ENCODE measurements at places on chromosomes 13 and 19.
A peak's percentile ranks its signal among the peaks of the same experiment; 100 is the strongest.

DNA sequence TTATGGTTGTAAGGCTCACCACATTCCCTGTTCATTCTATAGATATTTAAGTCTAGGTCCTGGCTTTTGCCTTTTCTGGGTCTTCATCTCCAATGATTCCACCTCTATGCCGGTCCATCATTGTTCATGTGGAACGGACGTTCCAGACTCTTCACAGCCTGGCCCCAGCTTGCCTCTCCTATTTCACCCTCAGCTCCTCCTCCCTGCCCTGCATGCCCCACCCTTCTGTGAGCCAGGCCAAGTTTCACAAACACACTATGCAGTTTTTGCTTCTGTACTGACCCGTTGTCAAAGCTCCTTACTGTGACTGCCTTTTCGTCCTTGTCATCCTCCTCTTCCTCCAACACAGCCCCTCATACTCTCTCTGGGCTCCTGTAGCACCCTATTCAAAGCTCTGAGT lies 31.3 kb downstream of the TEX26 start:
- DNase-seq, result no peak

GRCh38 chr19:30364866-30365800 lies 7.1 kb upstream of the ZNF536 start:
- no peak for DNase-seq

GRCh38 chr19:46736531-46737297 lies 9.1 kb upstream of the FKRP start:
- DNase-seq, result no peak

- peak; percentile 42 for DNase-seq
These were observed 116.2 kb downstream of the TBC1D4 start for GRCh38 chr13:75365724-75366173.

GRCh38 chr13:97696921-97697320 lies 256.6 kb upstream of the IPO5 start:
- DNase-seq, result no peak

DNA sequence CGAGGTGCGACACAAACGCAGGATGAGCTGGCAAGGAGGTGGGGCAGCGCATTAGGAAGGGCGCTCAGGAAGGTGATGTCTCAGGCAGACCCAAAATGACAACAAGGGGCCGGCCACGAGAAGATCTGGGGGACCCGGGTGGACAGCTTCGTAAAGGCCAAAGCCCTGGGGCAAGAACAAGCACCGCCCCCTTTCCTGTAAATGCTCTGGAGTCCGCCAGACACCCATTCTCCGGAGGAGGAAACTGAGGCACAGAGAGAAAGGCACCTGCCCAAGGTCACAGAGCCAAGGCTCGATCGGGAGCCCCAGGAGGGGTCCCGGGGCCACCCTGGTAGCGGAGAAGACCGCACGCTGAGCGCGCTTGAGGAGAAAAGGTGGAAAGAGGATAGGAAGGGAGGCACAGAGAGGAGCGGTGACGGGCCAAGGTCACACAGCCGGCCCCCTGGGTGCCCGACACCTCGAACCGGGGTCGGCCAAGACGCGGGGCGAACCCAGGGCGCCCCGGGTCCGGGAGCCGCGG lies 571 bp downstream of the SAFB2 start:
- no peak for DNase-seq

GRCh38 chr13:110554227-110554836 lies 7.2 kb downstream of the RAB20 start:
- DNase-seq, result no peak

GRCh38 chr19:38733241-38733492 lies 11.1 kb downstream of the CAPN12 start:
- DNase-seq, result no peak

- DNase-seq, result no peak
These were observed 75.4 kb upstream of the ZNF30 start for GRCh38 chr19:34851277-34851804.

- DNase-seq, result no peak
These were observed 25.0 kb upstream of the OR1M1 start for GRCh38 chr19:9061879-9062278.

DNA sequence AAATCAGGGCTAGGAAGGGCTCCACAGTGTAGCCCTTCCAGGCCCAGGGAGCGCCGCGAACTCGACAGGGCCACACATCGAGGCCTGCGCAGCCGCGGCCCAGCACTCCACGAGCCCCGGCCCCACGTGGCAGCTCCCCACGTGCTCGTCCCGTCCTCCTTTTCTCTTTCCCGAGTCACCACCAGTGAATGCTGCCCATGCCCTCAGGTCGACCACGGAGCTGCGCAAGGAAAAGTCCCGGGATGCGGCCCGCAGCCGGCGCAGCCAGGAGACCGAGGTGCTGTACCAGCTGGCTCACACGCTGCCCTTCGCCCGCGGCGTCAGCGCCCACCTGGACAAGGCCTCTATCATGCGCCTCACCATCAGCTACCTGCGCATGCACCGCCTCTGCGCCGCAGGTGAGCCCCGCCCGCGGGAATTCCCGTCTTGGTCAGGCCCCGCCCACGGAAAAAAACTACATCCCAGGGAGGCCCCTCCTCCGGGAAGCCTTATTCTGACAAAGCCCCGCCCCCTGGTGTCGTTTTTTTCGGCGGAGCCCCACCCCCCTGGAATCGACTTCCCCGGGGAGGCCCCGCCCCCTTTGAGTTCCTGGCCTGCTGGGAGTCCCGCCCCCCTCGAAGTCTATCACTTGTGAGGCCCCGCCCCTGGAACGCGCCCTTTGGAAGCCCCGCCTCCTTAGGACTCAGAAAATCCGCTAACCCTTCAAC lies 7.0 kb downstream of the HIF3A start:
- DNase-seq, result no peak

- no peak for DNase-seq
These were observed 543.3 kb downstream of the FGF9 start for GRCh38 chr13:22214184-22214583.

GRCh38 chr13:72469906-72470305 lies 257.5 kb downstream of the MZT1 start:
- no peak for DNase-seq

GRCh38 chr13:33129094-33129832 lies 113.0 kb downstream of the KL start:
- no peak for DNase-seq

DNA sequence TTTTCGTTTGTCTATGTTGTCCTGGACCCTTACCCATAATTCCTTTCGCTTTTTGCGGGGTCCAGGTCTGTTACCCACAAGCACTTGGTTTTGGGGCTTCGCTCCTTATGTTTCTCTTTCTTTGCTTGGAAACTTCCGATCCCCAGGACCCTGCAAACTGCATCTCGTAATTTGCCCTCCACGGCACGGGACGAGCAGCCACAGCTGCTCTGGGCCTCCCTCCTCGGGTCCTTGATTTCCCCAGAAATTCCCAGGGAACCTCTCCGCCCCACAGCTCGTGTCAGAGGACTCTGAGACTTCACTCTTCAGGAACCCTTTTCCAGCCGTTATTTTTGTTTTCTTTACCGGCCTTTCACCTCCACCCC lies 599 bp downstream of the SNRNP70 start:
- DNase-seq, result no peak

DNA sequence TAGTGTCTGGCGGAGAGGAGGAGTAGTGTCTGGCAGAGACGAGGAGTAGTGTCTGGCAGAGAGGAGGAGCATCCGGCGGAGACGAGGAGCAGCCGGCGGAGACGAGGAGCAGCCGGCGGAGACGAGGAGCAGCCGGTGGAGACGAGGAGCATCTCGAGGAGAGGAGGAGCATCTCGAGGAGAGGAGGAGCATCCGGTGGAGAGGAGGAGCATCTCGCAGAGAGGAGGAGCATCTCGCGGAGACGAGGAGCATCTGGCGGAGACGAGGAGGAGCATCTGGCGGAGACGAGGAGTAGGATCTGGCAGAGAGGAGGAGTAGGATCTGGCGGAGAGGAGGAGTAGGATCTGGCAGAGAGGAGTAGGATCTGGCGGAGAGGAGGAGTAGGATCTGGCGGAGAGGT lies 18.2 kb downstream of the C13orf46 start:
- no peak for DNase-seq

DNA sequence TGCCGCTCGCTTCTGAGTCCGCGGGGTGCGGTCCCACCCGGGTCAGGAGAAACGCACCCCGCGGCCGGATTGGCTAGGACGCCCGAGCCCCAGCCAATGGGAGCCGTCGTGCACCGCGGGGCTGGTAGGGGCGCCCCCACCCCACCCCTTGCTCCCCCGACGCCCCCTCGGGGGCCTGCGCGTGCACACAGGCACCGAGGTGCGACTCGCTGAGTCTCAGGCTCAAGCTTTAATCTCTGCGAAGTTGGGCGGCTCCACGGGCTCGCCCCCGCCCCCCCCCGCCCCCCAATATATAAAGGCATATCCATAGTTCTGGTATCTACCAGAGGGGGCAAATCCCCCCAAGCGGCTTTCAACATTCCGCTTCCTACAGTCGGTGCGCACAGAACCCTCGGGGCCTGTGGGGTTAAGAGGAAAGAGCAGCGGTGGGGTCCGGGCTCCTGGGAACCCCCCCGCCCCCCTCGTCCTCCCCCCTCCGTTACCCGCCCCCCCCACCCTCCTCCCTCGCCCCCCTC lies at the start of gene COX6B2:
COX6B2 (minus strand) TSS at position 22 of the 515 bp plus-strand sequence. CDS start 198 bp downstream, outside the sequence.
- DNase-seq, result no peak

DNA sequence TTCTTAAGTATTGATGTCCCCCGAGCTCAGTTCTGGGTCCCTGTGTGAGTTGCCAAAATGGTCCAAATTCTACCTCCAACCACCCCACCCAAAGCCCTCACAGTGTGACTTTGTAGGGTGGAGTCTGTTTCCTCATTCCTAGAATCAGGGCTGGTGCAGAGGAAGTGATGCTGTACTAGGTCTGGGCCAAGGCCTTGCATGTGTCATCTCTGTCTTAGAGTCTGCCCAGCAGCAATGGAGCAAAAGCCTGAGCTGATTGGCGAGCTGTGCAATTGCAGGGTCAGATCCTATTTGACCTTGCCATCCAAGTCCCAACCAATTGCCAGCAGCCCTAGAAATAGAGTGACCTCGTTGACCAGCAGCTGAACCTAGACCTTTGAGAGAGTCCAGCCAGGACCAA lies 97.0 kb upstream of the ANKRD10 start:
- no peak for DNase-seq

- DNase-seq, result no peak
These were observed 14.5 kb downstream of the ZNF563 start for GRCh38 chr19:12318782-12319413.

GRCh38 chr13:111079375-111079774 lies 35.7 kb upstream of the ARHGEF7 start:
- DNase-seq, result no peak

DNA sequence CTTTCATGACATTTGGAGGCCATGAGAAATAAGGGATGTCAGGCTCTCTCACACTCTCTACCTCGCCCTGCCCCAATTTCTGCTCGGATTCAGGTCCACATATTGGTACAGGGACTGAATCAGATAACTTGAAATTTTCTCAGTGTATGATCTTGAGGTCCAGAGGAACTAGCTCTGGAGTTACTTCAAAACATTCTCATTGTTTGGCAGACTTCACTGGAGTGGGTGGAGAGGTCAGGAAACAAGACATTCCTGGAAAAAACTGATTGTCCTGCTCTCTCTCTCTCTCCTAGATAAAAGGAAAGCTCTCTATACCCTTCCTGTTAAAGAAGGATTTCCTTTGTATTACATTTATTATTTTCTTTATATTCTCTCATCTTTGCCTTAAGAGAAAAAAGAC lies 428.1 kb upstream of the DACH1 start:
- DNase-seq, result peak; percentile 10

DNA sequence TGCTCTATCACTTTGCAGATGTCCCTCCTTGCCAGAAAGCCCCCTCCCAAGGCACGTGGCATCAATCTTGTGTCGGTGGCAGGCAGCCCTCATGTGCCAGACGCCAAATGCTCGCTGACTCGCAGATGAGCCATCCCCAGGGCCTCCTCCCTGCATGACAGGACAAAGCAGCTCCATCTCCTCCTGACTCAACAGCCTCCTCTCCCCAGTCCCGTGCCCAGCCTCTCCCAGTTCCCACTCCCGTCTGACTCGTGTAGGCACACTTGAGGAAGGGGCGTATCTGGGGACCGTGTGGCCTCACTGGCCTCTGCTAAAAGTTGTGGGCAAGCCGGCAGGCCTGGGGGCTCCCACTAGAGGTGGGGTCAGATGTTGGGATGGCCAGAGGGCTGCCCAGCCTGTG lies 133.6 kb downstream of the STK24 start:
- peak; percentile 45 for DNase-seq

- no peak for DNase-seq
These were observed 244.9 kb downstream of the ATP8A2 start for GRCh38 chr13:25616674-25617073.

GRCh38 chr19:57302020-57302465 lies 18.2 kb upstream of the ZNF543 start:
- DNase-seq, result peak; percentile 53

- DNase-seq, result no peak
These were observed 32.1 kb upstream of the OR1M1 start for GRCh38 chr19:9054765-9055164.

DNA sequence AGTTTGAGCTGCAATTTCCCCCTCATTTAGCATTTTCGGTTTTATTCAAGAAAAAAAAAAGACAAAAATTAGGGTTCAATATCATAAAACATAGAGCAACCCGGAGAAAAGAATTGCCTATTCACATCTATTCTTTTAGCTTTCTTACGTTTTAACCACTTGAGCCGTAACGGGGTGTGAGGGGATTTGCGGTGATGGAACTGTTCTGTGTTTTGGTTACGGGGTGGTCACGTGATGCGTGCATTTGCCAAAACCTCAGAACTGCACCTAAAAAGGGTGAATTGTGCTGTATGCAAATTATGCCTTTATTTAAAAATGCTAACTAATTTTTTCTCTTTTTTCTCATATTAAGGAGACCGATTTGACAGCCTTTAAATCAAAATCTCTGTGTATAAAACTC lies 22.1 kb downstream of the CLEC11A start:
- no peak for DNase-seq

- no peak for DNase-seq
These were observed 114.3 kb downstream of the ESD start for GRCh38 chr13:46682707-46683106.

- DNase-seq, result no peak
These were observed 40.2 kb downstream of the STK24 start for GRCh38 chr13:98536729-98537128.

- DNase-seq, result peak; percentile 27
These were observed 37.5 kb downstream of the SUGP2 start for GRCh38 chr19:18995804-18996241.

GRCh38 chr13:37290716-37291505 lies 185.4 kb upstream of the CSNK1A1L start:
- DNase-seq, result no peak

DNA sequence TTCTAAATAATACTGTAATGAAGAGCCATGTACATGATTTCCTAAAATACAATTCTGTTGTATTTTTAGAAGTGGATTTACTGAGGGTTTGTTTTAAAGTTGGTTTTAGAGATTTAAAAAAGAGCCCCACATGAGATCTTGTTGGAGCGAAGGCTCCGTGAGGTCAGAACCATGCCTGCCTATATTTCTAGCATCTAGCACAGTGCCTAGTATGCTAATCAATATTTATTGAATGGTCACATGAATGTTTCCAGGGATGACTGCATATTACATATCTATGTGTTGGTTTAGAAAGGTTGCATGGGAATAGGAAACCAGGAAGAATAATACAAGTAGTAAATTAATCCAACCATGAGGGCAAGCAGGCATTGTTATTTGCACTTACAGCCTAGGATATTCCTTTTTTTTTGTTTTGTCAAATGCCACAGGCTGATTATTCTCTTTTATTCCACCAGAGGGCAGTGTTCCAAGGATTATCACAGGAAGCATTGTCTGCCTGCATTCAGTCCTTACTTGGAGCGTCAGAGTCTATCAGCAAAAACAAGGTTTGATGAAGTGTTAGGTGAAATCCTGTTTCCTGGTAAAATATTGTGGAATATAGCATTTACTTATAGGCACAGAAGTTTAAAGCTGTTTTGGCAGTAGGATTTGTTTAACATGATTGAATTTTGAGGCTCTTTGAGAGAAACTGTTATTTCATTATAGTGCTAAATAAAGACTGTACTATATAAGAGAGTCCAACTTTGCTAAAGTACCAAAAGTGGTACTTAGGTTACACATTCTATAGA lies 46.8 kb downstream of the COG3 start:
- DNase-seq, result peak; percentile 41

Measured in fibroblast of skin of left quadriceps (primary cell).